GM12878 (cell line): ENCODE measurements at places on chromosomes 16 and 17. TPM values are rescaled to one million over a fixed set of nuclear protein-coding genes. Genes with fewer than 3 reads are reported as not detected.
A peak's percentile ranks its signal among the peaks of the same experiment; 100 is the strongest.

- DNase-seq, result no peak
Measured at GRCh38 chr16:15607700-15608396, 35.1 kb downstream of the MARF1 start.

BCL6B gene
- total RNA-seq, result 0.56 and 0.85 TPM in 2 replicates

DNA sequence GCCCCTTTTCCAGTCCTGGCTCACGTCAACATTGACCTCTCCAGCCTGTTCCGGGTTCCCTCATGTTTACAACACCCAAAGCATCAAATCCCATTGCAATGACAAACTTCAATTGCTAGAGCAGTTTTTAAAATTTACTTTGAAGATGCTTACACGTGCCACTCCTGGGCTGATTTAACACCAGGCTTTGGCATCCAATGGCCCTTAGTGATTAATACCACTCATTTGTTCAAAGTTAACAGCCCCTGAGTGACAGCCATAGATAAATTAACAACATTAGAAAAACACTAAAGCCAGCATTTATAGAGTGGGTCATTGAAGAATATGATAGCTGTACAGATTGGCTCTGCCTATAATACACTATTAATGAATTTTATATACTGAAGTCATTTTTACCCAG, 135.1 kb downstream of the PMP22 start:
- no peak for DNase-seq

DNA sequence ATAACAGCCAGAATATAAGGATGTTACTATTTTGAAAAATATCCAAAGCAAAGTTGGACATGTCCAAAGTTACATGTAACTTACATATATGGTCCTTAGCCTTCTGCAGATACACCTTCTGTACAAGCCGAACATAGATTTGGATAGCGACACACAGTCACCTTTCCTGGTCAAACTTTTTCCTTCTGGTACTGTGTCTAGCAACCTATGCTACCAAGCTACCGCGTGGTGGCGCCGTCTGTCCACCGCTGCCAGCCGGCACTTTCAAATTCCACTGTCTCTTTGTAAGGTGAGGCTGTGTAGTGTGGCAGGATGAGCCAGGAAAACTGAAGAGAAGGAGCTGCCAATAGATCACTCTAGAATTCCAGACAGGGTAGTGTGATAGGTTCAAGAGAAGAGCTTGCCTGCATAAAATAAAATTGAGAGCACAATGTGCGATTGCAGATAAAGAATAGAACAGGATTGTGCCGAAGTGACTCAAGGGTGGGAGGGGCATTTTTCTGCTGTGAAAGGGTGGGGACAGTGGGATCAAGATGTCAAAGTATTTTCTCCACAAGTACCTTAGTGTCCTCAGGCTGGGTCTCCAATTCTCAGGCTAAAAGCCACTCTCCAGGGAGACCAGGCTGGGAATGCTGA, 366.9 kb downstream of the SLC39A11 start:
- no peak for DNase-seq

DNA sequence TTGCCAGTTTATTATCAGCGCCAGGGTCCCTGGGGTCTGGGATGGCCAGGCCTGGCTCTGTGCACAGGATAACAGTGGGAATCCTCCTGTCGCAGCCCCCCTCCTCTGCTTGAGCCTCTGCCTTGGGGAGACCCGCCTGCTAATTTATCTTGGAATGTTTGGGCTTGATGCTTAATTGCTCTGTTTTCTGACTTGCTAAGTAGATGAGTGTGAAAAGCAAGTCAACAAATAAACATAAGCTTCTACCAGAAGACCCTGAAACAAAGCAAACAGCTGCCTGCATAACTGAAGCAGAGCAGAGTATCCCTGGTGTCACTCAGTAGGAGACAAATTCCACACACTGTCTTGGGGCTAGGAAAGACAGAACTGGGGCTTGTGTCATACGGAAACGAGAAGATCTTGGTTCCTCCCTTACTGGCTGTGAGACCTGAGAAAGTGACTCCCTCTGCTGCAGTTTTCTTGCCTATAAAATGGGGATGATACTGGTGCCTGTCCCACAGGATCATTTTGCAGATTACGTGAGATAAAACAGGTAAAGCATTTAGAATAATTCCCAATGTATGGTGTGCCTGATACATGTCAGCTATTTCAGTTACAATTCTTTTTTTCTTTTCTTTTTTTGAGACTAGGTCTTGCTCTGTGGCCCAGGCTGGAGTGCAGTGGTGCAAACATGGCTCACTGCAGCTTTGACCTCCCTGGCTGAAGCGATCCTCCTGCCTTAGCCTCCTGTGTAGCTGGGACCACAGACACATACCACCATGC, 44.8 kb upstream of the IRX3 start:
- DNase-seq, result no peak

UNC13D gene
- 58.6 and 63.9 TPM in 2 replicates for total RNA-seq

- no peak for DNase-seq
Measured at GRCh38 chr16:76539609-76540008, 262.4 kb downstream of the CNTNAP4 start.

ABCC3 gene
- total RNA-seq, result 1.1 and 1.5 TPM in 2 replicates

DNA sequence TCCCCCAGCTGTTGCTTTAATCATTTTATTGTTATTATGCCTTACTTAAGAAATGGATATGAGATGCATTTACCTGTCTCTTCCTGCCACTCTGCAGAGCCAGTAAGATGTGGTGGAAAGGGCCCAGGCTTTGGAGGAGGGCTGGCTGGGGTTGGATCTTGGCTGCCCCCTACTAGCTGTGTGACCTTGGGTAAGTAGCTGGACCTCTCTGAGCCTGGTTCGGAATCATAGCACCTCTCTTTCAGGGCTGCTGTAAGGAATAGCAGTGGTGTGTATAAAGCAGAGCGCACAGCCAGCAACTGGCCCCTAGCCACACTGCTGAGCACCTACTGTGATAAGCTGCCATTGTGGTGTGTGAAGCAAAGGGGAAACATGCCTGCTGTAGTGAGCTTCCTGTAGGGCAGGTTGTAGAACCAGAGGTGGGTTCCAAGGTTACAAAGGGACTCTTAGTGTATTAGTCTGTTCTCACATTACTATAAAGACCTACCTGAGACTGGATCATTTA, 23.9 kb downstream of the MAPT start:
- DNase-seq, result no peak

GRCh38 chr17:29021226-29021625, 15.4 kb upstream of the SEZ6 start:
- no peak for DNase-seq

- DNase-seq, result no peak
Measured at GRCh38 chr17:76384222-76384986, at the start of gene SPHK1. SPHK1 (plus strand) TSS chr17:76384609; CDS start chr17:76385645, 1,036 bp downstream.

- no peak for DNase-seq
Measured at GRCh38 chr17:27321372-27321771, 27.5 kb downstream of the WSB1 start.

- DNase-seq, result no peak
Measured at GRCh38 chr16:69606985-69607384, 41.2 kb downstream of the NFAT5 start.

DNA sequence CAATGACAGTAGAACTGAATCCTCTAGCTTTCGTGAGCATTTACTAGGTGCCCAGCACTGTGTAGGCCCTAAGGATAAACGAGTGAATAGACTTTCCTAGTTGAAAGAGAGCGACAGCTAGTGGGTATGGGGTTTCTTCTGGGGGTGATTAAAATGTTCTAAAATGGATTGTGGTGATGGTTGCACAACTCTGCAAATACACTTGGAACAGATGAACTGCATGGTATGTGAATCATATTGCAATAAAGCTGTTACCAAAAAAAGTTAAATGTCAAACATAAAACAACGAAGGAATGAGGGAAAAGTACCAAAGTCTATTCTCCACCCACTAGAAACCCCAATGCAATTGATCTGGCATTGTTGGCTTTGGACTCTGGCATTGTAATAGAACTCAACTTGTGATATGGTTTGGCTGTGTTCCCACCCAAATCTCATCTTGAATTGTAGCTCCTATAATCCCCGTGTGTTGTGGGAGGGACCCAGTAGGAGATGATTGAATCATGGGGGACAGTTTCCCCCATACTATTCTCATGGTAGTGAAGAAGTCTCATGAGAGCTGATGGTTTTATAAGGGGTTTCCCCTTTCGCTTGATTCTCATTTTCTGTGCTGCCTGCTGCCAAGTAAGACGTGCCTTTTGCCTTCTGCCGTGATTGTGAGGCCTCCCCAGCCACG, 70.5 kb downstream of the MARF1 start:
- DNase-seq, result no peak

IRX6 gene
- not detected in 2 replicates for total RNA-seq

GRCh38 chr16:81523387-81524115, 78.9 kb downstream of the CMIP start:
- no peak for DNase-seq

DNA sequence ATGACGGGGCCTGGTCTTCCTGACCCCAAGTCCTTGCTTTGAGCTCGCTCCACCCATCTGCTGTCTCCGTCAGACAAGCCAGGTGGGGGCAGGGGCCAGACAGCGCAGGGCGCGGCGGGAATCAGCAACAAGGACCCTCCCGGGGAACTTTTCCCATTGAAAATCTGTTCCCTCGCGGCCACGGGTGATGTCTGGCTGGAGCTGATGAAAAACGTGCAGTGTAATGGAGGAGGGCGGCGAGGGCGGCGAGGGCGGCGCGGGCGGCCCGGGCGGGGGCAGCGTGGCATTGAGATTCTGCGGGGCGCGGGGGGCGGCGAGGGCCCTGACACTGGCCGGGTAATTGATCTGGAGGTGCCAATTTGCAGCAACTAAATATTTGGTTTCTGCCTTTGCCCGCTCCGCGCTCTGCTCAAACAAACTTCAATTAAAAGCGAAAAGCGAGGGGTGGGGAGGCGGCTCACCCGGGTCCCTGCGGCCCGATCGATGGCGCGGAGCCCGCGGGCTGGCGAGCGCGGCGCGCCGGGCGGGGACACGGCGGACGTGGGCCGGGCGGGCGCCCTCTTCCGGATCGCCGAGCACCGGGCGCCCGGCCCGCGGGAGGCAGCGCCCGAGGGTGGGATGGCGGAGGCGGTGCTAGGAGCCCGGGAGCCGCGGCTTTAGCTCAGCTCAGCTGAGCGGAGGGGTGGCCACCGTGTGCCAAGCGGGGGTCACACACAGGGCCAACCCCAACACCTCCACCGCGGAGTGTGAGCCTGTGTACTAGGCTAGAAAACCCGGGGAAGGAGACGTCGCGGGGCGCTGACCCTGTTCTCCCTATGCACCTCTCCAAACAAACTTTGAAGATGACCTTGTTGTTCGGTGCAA, 32.4 kb downstream of the DCAKD start:
- DNase-seq, result no peak

- no peak for DNase-seq
Measured at GRCh38 chr17:79793924-79794304, 3.0 kb downstream of the CBX8 start.

DNA sequence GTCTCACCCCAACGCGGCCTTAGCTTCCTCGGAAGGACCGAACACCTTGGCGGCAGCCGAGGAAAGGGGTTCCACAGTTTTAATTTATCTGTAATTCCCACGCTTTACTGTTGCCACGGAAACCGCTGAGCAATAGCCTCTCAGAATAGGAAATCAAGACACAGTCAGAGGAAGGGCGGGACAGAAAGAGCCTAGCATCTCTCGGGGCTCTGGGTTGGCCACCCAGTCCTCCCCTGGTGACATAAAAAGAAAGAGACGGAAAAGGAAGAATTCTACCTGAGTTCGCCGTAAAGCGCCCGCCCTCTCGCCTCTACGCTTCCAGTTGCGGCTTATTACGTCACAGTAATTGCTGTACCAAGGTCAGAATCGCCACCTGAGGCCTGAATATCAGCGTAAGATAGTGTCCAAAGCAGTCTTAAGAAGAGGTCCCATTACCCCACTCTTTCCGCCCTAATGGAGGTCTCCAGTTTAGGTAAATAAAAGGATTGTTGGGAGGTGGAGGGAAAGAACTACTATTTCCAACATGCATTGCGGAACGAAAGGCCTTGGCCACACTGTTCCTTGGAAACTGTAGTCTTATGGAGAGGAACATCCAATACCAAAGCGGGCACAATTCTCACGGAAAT, 761 bp upstream of the NBR1 start:
- peak; percentile 85 for DNase-seq

- DNase-seq, result no peak
Measured at GRCh38 chr16:76946879-76947278, 244.1 kb upstream of the MON1B start.

DNA sequence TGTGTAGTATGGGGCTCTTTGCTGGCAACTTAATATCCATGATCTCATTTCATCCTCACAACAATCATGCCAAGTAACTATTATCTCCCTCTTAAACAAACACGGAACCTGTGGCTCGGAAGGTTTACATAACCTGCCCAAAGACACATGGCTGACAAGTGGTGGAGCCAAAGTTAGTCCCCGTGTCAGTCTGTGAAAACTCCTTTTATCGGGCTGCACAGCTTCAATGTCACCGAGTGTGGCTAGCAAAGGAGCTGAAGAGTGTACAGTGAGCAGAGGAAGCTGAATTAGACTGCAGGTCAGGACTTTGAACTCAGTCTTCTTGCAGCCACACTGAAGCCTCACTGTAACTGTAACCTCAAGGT, 80.3 kb downstream of the PARN start:
- no peak for DNase-seq

TTLL6 gene
- total RNA-seq, result 0.10 TPM in 1 of 2 replicates, not detected in the other

DNA sequence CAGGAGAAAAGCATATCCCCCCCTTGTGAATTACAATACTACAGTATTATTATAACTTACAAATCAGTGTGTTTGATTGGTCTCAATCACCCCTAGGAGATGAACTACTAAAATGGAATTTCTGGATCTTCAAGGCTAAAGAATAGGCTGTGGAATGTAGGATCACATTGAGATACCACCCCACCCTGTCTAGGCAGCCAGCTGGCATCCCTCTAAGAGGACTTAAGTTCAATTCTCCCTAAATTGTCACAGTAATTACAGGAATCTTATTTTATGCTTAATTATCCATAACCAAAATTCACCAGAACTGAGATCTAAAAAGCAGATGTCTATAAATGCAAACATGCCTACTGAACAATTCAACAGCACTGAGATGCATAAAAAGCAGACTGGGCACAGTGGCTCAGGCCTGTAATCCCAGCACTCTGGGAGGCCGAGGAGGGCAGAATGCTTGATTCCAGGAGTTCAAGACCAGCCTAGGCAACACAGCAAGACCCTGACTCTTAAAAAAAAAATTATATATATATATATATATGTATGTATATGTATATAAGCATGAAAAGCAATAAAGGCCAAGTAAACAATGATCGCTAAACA, 12.0 kb downstream of the AP1G1 start:
- DNase-seq, result no peak

- DNase-seq, result no peak
Measured at GRCh38 chr17:51820252-51820651, 338.3 kb downstream of the CA10 start.

GRCh38 chr17:72151565-72152386, 31.0 kb downstream of the SOX9 start:
- DNase-seq, result no peak

DNA sequence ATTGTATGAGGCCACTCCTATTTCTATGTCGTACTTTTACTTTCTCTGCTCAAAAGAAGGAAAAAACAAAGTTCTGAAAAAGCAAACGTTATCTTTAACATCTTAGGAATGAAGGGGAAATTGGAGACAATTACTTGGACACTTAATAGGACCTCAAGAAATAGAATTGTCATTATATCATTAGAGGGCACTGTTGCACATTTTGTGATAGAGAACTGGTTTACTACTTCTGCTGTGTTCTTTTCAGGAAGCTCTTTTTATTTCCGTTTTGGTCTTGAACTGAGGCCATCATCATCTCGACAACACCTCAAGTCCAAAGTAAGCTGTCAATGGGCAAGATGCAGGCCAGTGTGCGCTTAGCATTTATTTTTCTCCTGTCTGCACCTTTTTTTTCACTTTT, 14.6 kb downstream of the COG4 start:
- no peak for DNase-seq
